Astrocyte of the spinal cord (primary cell): ENCODE measurements at places on chromosomes 2 and 18.

- DNase-seq = peak; percentile 35
Observed at GRCh38 chr2:202030691-202031090, 3.0 kb upstream of the FZD7 start.

DNA sequence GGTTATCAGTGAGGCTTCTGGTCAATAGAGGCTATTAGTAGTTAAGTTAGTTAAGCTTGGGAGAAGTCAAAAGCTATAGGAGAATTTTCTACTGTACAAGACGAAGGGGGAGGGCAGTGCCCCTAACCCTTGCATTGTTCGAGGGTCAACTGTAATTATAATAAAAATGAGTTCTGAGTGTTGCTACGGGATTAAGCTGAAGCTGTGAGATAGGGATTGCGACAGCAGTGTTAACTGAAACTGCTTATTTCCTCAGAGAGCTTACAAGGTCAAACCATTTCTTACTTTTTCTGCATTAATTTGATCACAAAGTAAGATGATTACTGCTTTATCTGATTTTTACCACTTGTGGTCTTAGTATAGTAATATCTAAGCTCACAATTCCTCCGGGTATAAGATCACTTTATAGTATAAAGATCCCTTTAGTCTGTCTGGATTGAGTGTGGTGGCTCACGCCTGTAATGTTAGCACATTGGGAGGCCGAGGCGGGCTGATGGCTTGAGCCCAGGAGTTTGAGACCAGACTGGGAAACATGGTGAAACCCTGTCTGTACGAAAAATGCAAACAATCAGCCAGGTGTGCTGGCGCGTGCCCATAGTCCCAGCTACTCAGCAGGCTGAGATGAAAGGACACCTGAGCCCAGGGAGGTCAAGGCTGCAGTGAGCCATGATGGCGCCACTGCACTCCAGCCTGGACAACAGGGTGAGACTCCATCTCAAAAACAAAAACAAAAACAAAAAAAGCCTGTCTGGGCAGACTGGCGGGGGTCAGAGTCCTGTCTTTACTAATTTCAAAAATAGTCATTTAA lies 119.5 kb upstream of the TLK1 start:
- no peak for DNase-seq

DNA sequence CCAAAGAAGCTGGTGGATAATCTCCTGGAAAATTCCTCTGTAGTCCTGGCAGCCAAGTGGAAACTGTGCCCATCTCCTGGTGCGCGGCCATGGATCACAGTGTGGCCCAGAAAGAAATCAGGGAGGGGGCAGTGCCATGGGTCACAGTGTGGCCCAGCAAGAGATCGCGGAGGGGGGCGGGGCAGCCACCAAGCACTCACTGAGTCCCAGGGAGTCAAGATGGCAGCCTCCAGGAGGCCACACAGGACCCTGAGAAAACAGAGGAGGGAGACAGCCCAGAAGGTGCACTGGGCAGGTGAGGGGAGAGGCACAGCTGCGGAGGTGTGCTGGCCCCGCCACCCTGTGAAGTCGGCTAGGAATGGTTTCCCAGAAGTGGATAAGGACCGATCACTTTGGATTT lies 8.1 kb upstream of the ATP6V1B1 start:
- DNase-seq = no peak

- DNase-seq = no peak
Observed at GRCh38 chr18:11981192-11981542, at the start of gene IMPA2. TSS of gene IMPA2 (plus strand) at chr18:11981507. CDS start at chr18:11981670, 163 bp downstream.

- no peak for DNase-seq
Observed at GRCh38 chr2:220646424-220646823, 925.7 kb downstream of the EPHA4 start.

GRCh38 chr2:120230515-120231471 lies 7.6 kb upstream of the TMEM185B start:
- no peak for DNase-seq

DNA sequence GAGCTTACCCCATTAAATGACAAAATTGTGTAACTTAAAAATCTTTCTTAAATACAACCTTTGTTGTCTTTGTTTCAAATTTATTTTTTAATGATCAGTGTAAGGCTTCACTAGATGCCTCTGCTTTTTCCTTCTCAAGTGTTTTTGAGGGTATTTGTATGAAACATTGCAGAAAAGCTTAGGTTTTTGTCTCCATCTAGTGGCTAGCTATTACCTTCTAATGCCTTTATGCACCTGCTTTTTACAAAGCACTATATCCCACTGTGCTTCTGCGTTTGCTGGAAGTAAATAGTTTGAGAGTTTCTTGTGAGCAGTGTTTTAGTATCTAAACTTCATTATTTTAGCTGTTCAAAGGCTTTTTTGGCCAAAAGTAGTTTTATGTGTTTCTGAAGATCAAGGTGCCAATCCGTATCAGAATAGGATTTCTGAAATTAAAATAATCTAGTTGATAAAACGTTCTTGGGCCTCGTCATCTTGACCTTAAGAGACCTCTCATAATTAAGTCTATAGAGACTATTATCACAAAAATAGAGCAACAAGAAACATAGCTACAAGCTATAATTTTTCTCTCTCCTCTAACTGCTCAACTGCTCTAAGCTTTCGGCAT lies 47.0 kb downstream of the IWS1 start:
- DNase-seq = peak; percentile 79

GRCh38 chr2:212970132-212970531 lies 181.3 kb downstream of the IKZF2 start:
- peak; percentile 51 for DNase-seq

GRCh38 chr2:54687595-54688152 lies 35.8 kb upstream of the EML6 start:
- no peak for DNase-seq

DNA sequence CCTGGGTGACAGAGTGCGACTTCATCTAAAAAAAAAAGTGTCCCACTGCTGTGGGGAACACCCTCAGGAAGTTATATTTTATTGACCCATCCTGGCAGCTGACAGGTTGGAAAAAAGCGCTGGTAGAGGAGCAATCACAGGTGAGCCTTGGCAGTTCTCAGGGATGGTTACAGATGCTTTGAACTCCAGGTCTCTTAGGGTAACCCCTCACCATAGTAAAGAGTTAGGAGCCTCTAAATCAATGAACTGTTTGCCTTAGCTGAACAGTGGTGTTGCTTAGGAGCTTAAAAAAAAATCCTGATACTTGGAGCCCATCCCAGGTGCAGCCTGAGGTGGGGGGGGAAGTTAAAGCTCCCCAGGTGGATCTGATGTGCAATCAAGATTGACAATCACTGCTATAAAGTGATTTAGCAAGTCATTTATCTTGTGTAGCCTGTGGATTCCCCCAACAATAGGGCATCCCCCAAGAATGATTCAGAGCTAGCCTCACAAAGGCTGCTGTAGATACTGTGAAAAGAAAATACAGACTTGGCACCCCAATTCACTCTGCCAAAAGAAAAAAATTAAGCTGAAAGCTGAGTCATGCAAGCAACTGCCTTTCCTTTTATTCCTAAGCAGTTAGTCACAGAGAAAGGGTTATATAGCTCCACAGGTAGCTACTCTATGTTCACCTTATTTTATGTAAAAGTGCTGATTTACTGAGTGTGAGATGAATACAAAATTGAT lies 14.8 kb downstream of the SLC16A14 start:
- peak; percentile 70 for DNase-seq

DNA sequence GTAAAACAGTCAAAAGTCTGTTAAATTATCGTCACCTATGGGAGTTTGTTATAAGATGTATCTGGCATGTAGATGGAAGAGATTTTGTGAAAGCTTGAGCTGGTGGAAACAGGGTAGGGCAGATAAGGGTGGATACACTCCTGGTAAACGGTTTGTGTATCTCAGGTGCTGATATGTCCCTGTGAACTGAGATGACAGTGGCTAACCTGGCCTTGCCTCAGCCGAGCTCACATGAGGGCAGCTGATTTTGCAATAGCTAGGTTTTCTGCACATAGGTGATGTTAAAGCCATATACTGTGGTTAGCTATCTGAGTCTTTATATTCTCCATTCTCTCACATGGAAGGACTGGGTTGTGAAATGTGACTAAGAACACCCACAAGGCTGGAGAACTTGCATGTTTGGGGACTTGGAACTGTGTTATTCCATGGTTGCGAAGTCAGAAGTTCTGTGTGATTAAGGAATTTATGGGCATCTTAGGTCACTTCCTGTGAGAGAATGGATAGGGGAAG lies 205.1 kb downstream of the TPGS2 start:
- DNase-seq = no peak

DNA sequence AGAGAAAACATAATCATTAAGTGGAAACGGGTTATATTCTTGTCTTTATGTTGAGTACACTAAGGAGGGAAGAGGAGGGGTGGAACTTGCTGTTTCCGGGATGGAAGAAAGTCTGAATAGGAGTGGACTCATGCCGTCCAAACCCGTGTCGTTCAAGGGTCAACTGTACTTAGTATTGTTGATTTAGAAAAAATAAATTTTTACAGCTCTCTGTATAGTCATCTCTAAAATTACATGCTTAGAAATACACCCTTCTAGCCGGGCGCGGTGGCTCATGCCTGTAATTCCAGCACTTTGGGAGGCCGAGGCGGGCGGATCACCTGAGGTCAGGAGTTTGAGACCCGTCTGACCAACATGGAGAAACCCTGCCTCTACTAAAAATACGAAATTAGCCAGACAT lies 29.4 kb downstream of the RIF1 start:
- no peak for DNase-seq

DNA sequence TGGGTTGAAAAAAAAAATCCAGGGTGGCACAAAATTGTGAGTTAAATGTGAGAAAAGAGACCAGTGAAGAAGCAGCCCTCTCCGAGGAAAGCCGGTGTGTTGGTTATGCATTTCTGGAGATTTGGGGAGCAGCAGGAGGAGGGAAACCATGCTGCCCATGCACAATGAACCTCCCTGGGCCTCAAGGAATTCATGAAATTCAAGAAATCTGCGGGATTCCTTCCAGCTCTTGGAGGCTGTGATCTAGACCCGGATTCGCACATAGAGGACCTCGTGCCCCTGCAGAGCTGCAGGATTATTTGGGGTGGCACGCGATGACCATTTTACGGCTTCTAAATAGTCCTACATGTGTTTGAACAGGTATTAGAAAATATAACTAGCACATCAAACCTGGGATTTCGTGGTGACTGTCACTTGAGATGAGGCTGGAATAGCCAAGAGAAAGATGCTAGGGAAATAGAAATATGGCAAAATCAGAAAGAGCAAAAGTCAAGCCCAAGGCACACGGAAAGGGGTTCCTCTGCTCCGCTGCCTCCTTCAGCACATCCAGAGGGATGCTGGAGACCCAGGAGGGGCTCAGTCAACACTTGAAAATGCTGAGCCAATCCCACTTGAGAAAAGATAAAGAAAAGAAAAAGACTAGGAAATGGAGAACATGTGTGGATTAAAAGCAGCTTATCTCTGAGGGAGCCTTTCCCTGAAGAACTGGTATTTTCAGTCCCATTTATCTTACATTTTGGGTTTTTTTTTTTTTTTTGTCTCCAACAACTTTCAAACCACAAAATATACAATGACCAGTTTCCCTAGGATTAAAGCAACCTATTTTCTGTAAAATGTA lies 22.0 kb downstream of the KCTD1 start:
- DNase-seq = no peak

GRCh38 chr2:101930019-101930418 lies 61.7 kb upstream of the IL1R2 start:
- no peak for DNase-seq

DNA sequence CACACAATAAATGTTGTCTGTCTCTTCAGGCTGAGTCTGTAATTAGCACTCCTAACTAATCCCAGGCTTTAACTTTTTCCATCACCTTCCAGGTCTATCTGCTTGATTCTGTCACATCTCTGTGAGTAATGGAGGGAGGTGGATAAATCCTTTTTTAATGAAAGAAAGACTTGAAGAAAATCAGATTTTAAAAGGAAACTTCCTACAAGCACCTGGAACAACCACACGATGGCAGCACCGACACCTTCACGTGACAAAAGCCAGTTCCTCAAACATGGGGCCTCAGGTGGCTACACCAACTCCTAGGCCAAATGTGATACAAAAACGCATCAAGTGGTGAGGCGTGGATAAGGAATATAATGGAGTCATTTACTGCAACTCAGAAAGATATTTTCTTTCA lies 41.8 kb downstream of the TGFBRAP1 start:
- peak; percentile 42 for DNase-seq

DNA sequence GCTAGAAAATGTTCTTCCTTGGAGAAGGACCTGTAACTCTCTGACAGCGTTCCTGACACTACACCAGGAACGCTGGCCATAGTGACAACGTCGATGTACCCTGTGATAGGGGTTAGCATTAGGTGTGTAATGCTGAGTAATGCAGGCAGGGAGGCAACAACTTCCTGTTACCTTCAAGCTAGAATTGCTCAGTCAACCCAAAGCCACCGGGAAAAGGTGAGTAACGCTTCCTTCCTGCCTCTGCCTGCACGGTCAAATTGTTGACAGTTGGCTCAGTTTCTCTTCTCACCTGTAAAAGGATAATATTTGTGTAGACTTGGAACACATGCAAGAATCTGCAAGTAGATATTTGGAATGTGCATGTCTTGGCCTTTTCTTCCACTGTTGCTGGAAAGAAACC lies 12.7 kb downstream of the FAM110C start:
- no peak for DNase-seq

DNA sequence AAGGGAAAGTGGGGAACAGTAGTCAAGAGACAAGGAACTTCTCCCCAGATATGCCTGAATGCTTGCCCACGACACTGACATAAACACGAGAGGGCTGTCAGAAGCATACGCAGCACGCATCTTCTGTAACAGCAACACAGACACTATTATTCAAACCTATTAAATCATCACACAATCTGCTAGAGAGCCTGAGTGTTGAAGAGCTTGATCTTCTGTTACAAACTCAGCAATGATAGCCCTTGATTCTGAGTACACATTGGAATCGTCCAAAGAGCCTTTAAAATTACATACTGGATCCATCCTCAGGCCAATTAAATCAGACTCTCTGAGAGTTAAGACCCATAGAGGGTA lies 111.6 kb downstream of the ZNF521 start:
- no peak for DNase-seq

DNA sequence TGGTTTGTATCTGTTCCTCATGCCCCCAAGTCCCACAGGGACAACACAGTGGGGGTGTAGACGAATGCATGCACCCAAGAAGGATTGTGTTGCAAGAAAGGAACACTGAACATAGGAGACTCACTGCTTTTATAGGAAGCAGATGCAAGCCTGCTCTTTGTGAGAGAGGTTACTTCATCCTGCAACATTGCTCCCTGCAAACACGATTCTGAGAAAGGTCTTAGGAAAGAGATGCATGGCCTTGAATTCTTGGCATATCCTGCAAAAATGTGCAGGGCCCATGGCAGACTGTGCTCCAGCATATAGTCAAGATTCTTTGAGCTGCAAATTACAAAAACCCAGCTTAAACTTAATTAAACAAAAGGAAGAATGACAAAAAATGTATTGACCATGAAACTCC lies 312.2 kb upstream of the MGAT5 start:
- no peak for DNase-seq

- DNase-seq = peak; percentile 65
Observed at GRCh38 chr2:144459937-144460336, 60.0 kb downstream of the ZEB2 start.

DNA sequence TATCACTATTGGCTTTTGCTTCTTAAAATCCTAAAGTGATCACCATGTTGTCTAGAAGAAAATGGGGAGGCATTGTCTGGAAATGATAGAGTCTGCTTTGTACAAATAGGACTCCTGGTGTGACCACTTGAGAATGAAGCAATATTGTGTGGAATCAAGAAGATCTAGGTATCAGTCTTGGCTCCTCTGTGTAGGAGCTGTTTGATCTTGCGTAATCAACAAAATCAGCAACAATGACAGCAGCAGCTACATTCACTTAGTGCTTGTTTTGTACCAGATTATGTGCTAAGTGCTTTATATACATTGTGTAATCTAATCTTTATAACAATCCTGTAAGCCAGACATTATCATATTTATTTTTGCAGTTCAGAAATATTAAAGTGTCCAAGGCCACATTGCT lies 17.8 kb downstream of the NCOA1 start:
- DNase-seq = no peak
